Stimulated activated CD8-positive, alpha-beta memory T cell treated with anti-CD3 and anti-CD28 coated beads, Interleukin-4, amount 100 ng/mL, for 4 hours (primary cell): ENCODE measurements at places on chromosomes 13 and 19.

DNA sequence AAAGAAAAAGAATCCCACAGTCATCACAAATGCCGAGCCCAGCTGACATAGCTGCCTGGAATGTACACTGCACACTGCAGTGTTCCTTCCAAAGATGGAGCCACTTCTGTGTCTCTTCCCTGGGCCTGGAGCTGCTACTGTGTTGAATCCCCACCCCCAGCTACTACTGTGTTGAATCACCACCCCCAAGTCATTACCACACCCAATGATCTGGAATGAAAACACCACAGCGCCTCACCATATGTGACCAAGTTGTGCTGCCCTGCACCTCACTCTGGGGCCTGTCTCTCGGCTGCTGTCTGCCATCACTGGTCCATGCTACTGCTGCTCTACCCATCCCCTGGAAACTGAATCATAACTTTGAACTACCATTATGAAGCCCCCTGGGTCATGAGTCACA, 861.2 kb downstream of the UQCRFS1 start:
- DNase-seq = no peak

GRCh38 chr13:103431856-103432255, 365.6 kb upstream of the SLC10A2 start:
- DNase-seq = no peak

DNA sequence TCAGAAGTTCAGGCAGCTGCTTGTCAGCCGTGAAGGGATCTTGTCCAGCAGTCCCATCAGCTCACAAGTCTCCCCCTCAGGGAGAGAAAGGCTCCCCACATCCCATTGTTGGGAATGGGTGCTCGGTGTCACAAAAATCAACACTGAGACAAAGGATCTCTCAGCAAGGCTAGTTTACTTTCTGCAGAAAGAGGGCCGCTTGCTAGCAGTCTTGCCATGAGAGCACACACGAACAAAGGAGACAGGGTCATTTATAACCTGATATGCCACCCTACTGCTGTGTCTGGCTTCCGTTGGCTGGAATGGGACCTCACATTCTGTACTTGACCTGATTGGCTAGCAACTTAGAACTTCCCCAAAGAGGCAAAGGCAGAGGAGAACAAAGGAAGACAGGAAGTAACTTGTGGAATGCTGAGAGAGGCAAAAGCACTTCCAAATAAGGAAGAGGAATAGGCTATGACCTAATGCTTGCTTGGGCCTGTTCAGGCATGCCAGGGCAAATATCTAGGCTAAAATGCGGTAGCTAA, 8.7 kb upstream of the IGFL3 start:
- DNase-seq = no peak

GRCh38 chr13:106561551-106562170, 6.3 kb downstream of the ARGLU1 start:
- DNase-seq = peak; percentile 13

GRCh38 chr13:75372517-75372916, 109.5 kb downstream of the TBC1D4 start:
- no peak for DNase-seq

DNA sequence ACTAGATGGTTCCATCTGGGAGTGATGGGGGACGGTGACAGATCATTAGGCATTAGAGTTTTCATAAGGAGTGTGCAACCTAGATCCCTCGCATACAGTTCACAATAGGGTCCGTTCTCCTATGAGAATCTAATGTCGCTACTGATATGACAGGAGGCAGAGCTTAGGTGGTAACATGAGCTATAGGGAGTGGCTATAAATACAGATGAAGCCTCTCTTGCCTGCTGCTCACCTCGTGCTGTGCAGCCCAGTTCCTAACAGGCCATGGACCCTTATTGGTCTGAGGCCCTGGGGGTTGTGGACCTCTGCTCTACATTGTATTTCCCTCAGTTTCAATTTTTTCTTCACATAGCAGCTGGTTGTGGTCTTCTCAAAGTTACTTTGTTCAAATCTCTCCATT, 56.5 kb downstream of the CDK8 start:
- no peak for DNase-seq

- DNase-seq = no peak
These were observed 818.0 kb upstream of the SLC10A2 start for GRCh38 chr13:103884101-103884723.

DNA sequence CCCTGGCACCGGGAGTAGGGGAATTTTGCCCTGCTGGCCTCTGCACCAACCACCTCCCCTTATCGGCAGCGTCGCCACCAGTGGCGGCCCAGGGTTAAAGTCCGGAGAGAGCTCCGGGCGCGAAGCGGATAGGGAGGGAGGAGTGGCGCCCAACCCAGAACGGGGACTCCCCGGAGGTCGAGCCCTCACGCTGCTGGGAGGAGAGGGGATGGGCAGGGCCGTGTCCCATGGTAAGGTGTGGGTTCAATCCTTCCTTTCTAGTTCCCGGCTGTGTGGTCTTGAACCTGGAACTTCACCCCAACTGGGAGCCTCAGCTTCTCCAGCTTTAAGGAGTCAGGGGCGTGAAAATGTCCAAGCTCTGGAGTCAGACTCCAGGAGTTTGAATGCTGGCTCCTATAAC, 23.3 kb upstream of the BCL3 start:
- no peak for DNase-seq

DNA sequence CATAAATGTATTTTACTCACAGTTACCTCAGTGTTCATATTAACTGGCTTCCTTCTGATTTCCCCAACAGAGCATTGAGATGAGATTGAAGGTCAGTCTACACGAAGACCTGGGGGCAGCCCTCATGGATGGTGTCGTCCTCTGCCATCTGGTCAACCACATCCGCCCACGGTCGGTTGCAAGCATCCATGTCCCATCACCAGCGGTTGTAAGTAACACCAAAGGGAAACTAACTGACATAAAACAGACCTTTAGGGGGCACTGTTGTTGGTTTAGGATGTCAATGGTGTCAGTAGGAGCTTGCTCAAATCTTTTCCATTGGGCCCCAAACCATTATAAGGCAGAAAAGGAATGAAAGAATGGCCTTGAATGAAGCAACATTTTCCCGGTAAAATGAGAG, 68.2 kb downstream of the ESD start:
- DNase-seq = no peak

GRCh38 chr19:40693150-40693788, 2.8 kb upstream of the NUMBL start:
- DNase-seq = no peak

GRCh38 chr13:59476366-59476765, 687.4 kb downstream of the DIAPH3 start:
- DNase-seq = no peak

- DNase-seq = no peak
These were observed 56.8 kb downstream of the POLR1D start for GRCh38 chr13:27678306-27679040.

DNA sequence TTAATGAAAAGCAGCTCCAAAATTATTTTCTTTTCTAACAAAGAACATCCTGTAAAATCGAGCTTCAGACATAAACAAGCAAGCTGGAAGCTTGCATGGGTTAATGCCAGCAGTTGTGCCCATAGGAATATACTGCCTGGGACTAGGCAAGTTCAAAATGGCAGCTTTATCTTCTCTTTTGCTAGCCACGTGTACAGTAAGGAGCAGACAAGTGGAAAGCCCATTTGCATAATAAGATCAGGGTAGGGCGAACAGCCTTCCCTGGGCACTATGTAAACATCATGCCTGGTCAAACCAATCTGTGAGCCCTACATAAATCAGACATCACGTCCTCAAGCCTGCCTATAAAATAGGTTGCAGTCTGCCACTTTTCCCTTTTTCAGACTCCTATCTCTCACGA, 489.7 kb downstream of the RFC3 start:
- no peak for DNase-seq

- no peak for DNase-seq
These were observed 82.1 kb upstream of the FRY start for GRCh38 chr13:31949486-31949885.

- no peak for DNase-seq
These were observed 36.9 kb upstream of the DCUN1D2 start for GRCh38 chr13:113527272-113527958.

DNA sequence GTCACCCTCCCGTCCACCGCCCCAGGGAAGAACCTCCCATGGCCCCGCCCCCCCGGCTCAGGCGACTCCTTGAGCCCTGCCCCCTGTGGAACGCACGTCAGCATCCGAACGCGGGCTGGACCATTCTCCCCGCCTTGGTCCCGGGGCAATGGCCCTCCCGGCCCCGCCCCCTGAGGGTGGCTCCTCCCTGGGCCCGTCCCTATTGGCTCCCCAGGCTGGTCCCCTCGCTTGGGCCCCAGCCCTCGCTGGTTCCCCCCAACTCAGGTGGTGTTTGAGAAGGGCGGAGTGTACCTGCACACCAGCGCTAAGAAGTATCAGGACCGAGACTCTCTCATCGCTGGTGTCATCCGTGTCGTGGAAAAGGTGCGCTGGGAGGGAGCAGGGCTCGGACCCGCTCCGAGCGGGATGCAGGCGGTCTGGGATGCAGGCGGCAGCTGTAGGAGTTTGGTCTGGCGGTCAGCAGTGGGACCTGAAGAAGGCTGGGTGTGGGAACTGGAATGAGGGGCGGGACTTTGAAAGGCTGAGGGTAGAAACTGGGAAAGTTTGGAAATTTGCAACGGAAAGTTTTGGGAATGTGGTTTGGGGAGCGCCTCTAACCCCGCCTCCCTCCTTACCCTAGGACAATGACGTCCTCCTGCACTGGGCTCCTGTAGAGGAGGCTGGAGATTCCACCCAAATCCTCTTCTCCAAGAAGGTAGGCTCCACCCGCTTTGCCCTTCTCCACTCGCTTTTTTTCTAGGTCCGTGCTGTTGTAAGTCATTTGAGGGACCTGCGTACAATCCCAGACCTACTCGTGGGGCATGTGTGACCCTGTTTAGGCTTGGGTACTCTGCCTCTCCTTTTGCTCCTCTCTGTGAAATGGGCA, 609 bp downstream of the TBC1D17 start:
- DNase-seq = peak; percentile 96

DNA sequence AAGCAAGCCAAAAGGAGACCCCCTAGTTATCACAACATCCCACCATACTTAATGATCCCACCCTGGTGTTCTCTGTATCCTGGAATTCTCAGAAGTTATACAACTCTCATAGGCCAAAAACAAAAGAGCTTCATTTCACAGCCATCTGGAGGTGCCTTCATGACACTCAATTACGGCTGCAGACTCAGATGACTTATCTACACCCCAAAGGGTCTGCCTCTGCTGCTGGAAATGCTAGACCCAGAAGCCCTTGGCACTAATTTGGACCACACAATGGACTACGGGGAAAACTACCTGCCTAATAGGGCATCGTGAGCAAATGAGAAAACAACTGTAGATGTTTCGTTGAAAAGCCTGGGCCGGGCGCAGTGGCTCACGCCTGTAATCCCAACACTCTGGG, 40.2 kb downstream of the BRD4 start:
- no peak for DNase-seq

GRCh38 chr13:22091222-22091970, 420.5 kb downstream of the FGF9 start:
- DNase-seq = no peak

DNA sequence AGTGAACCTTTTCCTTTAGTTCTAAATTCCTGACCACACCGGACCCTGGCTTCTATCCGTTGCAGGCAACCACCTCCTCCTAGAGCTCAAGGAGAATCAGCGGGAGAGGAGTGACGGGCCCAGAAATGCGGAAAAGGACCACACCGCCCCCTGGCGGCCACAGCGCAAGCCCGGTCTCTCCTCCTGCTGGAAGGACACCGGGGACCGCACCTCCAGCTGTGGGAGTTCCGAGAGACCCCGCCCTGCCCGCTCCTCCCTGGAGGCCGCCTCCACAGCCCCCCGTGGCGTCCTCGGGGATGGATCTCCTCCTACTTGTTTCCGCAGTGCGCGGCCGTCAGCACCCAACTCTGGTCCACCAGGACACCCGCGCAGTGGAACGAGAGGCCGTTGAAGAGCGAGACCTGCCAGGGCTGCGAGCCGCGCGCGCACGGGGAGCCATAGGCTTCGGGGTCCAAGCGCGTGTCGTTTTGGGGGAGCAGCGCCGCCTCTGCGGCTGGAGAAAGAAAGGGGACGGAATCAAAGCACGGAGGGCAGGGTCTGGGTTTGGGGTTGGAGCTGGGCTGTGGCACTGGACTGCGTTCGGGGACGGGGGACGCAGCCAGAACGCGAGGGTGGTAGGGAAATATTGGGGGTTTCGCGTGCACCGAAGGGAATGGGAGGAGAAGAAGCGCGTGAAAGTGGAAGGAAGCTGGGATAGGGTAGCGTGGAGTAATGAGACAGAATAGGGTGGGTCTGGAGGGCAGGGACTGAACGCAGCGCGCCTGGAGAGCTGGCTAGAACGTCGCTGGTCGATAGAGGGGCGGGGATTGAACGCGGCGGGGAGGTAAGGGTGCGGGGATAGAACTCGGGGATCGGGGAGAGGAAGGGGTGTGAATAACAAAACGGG, 2.5 kb downstream of the KLK10 start:
- no peak for DNase-seq

- DNase-seq = peak; percentile 12
These were observed 10.1 kb upstream of the SLC25A42 start for GRCh38 chr19:19053508-19054314.

DNA sequence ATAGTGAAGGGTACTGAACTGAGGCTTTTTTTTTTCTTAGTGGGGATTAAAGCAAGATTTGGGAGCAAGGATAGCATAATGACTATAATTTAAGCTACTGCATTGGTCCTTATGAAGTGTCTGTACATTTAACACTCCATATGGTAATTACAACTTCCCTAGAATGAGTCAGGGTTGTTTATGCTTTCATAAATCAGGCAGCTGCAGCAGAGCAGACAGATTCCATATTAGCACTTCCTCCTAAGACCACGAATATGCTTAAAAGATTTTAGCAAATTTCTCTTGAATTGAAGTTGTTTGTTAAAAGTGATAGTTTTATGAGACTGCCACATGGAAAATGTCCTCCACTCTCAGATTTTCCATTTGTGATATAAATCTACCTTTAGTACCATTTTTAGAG, 401.1 kb upstream of the SPRY2 start:
- DNase-seq = no peak

- DNase-seq = no peak
These were observed 41.1 kb upstream of the MAP3K10 start for GRCh38 chr19:40150170-40150569.

GRCh38 chr19:10270180-10270615, 722 bp upstream of the ICAM1 start:
- no peak for DNase-seq

DNA sequence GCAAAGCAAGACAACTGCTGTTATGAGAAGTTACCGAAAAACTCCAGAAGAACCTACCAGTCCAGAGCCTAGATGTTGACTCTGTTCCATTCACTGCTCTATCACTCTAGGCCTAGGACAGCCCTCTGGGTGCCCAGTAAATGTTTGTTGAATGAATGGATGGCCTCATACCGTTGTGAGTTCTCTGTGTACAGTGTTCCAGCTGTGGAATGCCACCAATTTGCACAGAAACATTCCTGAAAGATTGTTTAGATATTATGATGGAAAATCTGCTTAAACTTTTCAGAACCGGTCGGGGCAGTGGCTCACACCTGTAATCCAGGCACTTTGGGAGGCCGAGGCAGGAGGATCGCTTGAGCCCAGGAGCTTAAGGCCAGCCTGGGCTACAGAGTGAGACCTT, 1.3 kb upstream of the FBL start:
- DNase-seq = no peak

DNA sequence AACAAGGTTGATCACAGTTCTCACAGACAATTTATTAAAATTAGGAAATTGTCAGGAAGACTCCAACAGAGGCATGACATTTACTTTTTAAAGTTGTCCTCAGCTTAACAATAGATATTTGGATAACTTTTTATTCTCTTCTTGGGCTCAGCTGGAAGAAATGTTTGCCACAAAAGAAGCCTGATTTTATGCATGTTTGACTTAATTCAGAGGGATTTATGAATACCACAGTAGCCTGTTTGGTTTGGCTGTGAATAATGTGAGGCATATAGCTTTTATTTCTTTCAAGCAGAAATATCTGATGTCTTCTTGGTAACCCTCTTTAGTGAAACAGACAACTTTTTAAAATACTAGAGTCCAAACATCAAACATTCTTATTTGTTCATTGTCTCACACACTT, 1464.5 kb upstream of the SLC10A2 start:
- no peak for DNase-seq
